ENCODE measurements at places on chromosomes 16 and 17. TPM values are rescaled to one million over a fixed set of nuclear protein-coding genes. Genes with fewer than 3 reads are reported as not detected.

The KCNH6 gene
- polyA plus RNA-seq = 2.0 TPM

- DNase-seq = no peak
Observed at GRCh38 chr16:14419817-14420216, 210.2 kb downstream of the PARN start.

- DNase-seq = no peak
Observed at GRCh38 chr17:18280766-18281371, 20.4 kb downstream of the MIEF2 start.

The GFER gene
- 20.5 TPM for polyA plus RNA-seq

GRCh38 chr17:58047376-58048150 is 35.7 kb upstream of the DYNLL2 start:
- DNase-seq = no peak

The TBC1D3 gene
- 3.5 TPM for polyA plus RNA-seq

DNA sequence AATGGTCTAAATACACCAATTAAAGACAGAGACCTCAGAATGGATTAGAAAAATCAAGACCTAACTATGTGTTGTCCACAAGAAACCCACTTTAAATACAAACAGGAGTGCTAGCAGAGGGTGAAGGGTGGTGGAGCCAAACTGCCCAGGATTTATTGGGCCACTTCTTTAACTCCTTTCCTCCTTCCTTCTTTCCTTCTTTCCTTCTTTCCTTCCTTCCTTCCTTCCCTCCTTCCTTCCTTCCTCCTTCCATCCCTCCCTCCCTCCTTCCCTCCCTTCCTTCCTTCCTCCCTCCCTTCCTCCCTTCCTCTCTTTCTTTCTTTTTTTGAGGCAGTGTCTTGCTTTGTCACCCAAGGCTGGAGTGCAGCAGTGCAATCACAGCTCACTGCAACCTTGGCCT is 34.3 kb upstream of the EMP2 start:
- DNase-seq = no peak

GRCh38 chr17:48384164-48384563 is 45.9 kb downstream of the SKAP1 start:
- no peak for DNase-seq

The DPEP3 gene
- polyA plus RNA-seq = not detected

DNA sequence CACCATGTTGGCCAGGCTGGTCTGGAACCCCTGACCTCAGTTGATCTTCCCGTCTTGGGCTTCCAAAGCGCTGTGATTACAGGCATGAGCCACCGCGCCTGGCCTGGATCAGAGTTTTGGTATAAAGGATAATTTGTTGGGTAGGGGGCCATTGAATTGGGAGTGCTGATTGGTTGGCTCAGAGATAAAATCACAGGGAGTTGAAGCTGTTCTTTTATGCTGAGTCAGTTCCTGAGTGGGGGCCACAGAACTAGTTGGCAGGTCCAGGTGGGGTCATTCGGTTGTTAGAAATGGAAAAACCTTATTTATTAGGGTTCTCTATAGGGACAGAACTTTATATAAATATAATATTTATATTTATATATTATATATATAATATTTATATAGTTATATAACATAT is 147.1 kb downstream of the SSH2 start:
- DNase-seq = no peak

The CTRB2 gene
- polyA plus RNA-seq = not detected

DNA sequence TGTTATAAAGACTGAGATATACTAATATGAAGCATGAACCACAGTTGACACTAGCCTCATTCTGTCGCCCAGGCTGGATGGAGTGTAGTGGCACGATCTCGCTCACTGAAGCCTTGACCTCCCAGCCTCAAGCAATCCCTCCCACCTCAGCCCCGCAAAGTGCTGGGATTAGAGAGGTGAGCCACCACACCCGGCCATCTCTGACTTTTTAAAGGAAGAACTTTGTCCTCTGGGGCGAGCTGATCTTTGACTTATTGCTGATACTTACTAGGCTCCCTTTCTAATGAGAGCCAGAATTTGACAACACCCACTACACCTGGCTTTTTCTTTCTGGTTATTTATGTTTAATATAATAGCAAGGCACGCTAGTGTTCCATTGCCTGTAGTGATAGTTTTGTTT is 57.2 kb downstream of the CLEC16A start:
- no peak for DNase-seq

The DNAJC7 gene
- polyA plus RNA-seq = 150 TPM

GRCh38 chr16:61146429-61146828 is 889.8 kb downstream of the CDH8 start:
- no peak for DNase-seq

The PIRT gene
- not detected for polyA plus RNA-seq

- DNase-seq = no peak
Observed at GRCh38 chr17:61503961-61504360, 51.7 kb downstream of the TBX4 start.

- no peak for DNase-seq
Observed at GRCh38 chr16:82630219-82630618, 3.5 kb downstream of the CDH13 start.

DNA sequence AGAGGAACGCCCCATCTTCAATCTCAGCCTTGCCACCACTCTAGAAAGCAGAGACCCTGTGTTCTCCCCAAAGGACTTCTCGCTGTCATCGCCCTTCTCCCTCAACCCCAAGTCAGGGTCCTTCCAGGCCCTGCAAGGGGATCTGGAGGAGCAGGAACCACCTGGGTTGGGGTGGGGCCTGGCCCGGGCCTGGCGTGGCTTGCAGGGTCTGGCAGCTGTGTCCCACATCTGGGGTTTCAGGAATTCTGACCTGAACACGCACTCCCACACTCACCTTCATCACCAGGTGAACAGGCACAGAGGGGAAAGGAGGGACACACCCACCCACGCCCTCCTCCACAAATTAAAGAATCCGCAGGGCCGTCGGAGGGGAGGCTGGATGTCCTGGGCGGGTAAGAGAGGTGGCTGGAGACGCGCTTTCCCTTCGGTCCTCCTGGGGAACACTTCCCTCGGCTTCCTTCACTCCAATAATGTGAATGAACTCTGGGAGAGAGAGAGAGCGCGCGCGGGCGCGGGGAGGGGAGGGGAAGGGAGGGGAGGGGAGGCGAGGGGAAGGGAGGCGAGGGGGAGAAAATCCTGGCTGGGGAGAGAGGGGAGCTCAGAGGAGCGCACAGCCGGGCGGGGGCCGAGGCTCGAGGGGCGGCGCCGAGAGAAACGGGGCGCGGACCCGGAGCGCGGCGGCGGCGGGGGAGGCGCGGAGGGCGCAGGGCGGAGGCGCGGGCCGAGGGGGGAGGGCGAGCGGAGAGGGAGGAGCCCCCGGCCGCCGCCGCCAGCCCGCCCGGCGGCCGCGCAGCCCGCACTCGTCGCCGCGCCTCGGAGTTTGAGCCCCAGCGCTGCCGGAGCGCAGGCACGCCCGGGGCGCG is at the start of gene CACNG4:
Gene CACNG4 (plus strand): TSS at position 799 of the 863 bp plus-strand sequence. CDS start 205 bp downstream, outside the sequence.
- no peak for DNase-seq

DNA sequence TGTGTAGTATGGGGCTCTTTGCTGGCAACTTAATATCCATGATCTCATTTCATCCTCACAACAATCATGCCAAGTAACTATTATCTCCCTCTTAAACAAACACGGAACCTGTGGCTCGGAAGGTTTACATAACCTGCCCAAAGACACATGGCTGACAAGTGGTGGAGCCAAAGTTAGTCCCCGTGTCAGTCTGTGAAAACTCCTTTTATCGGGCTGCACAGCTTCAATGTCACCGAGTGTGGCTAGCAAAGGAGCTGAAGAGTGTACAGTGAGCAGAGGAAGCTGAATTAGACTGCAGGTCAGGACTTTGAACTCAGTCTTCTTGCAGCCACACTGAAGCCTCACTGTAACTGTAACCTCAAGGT is 80.3 kb downstream of the PARN start:
- no peak for DNase-seq

DNA sequence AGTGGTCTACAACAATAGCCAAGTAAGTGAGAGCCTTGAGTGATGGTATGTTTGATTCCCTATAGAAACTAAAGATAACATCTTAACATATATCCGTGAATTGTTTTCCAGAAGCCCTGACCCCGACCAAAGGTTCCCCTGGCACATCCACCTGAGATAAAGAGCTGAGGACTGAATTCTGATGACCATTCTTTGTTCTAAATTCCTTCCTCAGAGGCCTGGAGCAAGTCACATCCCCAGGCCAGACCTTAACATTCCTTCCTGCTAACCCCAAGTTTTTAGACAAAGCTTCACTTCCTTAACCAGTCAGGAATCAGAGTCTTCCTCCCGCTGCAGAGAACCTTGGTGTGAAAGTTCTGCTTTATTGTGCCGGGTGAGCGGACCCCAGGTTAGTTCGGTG is 83.3 kb downstream of the PMP22 start:
- DNase-seq = no peak

The GP2 gene
- polyA plus RNA-seq = 2.0 TPM

DNA sequence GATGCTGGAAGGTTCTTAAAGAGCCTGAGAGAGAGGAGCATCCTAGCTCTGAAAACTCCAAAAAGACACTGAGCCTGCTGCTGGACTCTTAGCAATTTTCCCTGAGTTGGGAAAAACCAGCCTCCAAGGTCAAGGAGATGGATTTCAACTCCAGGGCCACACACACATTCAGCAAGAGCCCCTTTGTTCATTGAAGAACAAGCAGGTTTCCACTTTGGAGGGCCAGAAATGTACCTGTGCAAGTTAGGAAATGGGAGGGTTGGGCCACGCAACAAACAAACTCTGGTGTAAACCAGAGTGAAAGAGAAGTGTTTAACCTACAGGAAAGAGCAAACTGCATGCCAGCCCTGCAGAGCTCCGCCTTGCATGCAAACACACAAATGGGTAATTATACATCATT is 264.8 kb upstream of the RPL38 start:
- DNase-seq = no peak

All from right renal cortex interstitium (tissue), 3 donors.